ENCODE measurements at places on chromosomes 13 and 19. TPM values are rescaled to one million over a fixed set of nuclear protein-coding genes. Genes with fewer than 3 reads are reported as not detected.

DNA sequence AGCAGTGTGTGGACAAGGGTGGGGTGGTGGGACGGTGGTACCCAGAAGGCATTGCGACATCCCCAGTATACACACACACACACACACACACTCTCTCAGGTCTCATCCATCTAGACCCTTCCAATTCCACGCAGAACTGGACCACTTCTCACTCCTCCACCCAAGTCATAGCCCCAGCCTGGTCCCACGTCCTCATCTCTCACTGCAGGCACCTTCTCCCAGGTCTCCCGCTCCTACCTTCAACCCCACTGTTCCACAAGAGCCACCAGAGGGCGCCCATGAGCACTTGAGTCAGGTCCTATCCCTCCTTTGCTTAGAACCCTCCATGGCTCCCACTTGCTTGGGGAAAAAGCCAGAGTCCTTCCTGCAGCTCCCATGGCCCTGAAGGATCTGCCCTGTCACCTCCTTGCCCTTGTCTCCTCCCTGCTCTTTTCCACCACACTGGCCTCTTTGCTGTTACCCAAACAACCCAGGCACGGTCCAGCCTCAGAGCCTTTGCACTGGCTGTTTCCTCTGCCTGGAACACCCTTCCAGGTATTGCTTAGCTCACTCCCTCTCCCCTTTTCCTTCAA is 62.6 kb downstream of the IER2 start:
- peak; percentile 45 for DNase-seq

GRCh38 chr13:89923736-89924135 is 1423.8 kb upstream of the MIR17HG start:
- no peak for DNase-seq

The FAM187B gene
- polyA plus RNA-seq, result not detected

- no peak for DNase-seq
Measured at GRCh38 chr13:73228546-73228945, 169.7 kb downstream of the KLF5 start.

The ZNF700 gene
- 3.7 TPM for polyA plus RNA-seq

- no peak for DNase-seq
Measured at GRCh38 chr13:82947191-82947621, 935.1 kb downstream of the SLITRK1 start.

- DNase-seq, result peak; percentile 4
Measured at GRCh38 chr13:98141509-98142379, 1.1 kb upstream of the FARP1 start.

DNA sequence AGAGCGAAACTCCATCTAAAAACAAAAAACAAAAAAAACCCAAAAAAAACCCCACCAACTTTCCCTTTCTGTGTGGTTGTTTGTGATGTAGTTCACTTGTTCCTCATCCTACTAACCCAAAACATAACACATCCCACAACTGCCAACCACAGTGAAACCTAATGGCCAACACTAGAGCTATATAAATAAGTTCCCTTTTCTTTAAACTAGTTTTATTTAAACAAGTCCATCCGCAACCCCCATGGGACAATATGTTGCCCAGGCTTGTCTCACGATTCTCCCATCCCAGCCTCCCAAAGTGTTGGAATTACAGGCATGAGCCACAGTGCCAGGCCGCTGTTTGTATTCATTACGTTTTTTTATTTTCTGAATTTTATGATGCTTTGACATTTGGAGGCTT is 71.2 kb upstream of the ADGRE5 start:
- DNase-seq, result no peak

The ZNF154 gene
- polyA plus RNA-seq, result 13.2 TPM

The ZNF681 gene
- 3.9 TPM for polyA plus RNA-seq

DNA sequence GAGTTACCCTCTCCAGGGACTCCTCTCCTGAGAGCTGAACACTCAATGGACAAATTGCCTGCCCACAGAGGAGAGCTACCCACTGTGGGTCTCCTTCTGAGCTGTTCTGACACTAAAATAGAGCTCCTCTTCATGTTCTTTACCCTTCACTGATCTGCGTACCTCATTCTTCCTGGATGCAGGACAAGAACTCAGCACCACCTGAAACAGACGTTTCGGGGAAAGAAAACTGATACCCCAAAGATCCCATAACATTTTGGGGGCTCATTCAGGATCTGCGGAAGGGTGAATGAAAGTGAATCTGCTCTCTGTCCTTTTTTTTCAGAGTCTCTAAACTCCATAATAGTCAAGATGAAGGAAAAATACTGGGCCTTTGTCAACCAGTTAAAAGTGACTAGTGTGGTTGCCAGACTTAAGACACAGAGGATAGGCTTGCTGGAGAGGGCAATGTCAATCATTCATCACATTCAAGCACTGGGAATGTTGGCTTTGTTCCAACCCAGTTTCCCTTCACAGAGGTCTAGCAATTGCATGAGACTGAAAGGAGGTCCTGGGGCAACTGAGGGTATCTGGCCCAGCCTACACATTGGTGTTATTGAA is 136.7 kb upstream of the SLITRK6 start:
- no peak for DNase-seq

DNA sequence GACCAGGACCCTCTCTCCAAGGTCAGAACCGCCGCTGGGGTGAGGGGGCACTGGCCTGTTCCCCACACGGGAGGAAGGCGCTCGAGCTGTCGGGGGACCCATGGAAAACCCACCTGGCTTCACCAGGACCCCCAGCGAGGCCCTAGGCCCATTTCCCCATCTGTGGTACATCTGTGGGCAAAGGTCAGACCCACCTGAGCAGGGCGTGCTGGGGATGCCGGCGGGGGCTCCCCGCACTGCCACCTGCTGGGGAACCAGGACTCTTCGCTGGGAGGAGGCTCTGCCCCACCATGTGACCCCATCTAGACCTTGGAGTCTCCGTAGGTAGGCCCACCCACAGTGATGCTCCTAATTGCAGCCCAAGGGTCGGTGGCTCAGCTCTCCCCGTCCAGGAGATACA is 511 bp downstream of the WDR88 start:
- DNase-seq, result no peak

- DNase-seq, result no peak
Measured at GRCh38 chr13:113794764-113795173, 35.7 kb downstream of the TMEM255B start.

DNA sequence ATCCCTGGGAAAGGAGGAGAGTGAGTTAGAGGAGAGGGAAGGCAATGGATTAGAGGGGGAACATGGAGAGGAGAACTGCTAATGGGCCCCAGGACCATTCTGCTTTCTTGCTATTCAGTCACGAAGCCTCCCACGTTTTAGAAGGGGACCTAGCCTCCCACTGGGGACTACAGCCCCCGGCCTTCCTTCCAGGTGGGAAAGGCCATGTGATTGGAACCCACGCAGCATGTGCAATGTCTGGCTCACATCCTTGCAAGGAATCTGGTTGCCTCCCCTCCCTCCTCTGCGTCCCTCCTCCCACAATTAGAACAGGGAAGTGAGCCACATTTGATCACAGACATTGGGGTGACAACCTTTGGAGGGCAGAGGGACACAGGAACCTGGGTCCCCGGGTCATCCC is 22.5 kb upstream of the PLA2G4C start:
- no peak for DNase-seq

The FGF22 gene
- polyA plus RNA-seq, result 0.30 TPM

DNA sequence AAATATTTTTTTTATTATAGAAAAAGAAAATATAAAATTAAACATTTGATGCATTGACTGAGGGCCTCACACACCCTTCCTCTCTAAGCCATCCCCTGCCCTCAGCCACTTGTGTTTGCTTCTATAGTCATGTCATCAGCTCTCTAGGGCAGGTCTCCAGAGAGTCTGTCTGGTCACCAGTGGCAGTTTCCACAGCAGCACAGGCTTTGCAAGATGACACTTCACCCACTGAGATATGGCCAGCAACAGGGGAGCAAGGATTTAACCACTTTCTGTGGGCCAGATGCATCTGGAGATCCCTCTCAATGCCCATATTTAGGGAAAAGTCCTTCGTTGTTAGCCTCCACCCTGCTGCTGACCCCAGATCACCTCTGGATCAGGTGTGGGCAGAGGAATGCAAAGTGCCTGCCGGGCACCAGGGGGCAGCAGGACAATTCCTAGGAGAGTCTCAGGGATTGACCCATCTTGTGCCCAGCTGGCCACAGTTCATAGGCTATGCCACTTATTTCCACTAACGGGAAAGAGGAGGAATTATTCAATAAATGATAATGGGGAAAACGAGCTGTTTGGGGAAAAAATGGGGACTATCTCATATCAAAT is 4.8 kb downstream of the ABCC4 start:
- DNase-seq, result no peak

DNA sequence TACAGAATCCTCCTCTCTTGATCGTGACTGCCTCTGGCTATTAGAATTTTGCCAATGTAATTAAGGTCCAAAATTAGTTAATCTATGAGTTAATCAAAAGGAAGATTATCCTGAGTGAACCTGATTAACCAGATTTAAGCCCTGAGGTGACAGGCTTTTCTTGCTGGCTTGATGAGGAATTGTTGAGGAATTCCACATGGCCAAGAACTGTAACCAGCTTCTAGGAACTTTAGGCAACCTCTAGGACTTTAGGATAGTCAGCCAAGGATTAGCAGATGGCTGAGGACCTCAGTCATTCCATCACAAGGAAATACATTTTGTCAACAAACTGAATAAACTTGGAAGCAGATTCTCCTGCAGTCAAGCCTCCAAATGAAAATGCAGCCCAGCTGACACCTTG is 84.8 kb downstream of the STOML3 start:
- DNase-seq, result no peak

GRCh38 chr19:3365836-3366752 is at the start of gene NFIC:
TSS of gene NFIC (plus strand) at chr19:3366583. CDS start at chr19:3366637, 54 bp downstream.
- DNase-seq, result peak; percentile 85

GRCh38 chr19:12794971-12795381 is 3.7 kb downstream of the JUNB start:
- no peak for DNase-seq

DNA sequence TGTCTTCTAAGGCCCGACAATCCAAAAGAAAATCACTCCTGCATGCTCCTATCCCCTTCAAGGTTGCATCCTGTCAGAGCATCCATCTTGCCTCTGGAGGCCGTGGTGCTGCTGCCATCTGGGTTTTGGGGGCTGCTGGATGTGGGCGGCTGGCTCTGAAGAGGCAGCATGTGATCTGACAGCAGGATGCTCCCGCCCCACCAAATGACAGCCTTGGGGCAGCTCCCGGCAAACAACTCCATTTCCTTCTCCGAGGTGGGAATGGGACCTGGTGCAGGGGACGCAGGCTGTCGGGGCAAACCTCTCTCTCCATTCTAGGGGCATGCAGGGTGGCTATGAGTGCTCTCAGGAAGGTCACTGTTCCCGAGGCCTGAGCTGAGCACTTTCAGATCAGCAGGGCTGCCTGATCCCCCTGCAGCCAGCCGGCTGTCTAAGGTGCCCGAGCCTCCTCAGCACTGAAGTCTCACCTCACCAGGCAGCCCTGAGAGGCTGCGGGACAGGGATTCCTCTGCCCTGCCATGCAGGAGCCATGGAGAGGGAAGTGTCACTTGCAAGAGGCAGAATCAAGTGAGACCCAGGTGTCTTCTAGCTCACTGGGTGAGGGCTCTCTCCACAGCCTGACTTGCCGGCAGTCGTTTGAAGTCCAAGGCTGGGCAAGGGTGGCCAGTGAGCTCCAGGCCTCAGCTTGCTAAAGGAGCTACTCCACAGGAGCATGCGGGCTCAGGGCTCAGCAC is 28.8 kb downstream of the TSSK6 start:
- no peak for DNase-seq

The KANK2 gene
- polyA plus RNA-seq, result 122 TPM

GRCh38 chr13:27712421-27712820 is 79.9 kb upstream of the GSX1 start:
- DNase-seq, result peak; percentile 27

- no peak for DNase-seq
Measured at GRCh38 chr19:1765904-1766799, 12.8 kb downstream of the ONECUT3 start.

The CALR3 gene
- polyA plus RNA-seq, result not detected

DNA sequence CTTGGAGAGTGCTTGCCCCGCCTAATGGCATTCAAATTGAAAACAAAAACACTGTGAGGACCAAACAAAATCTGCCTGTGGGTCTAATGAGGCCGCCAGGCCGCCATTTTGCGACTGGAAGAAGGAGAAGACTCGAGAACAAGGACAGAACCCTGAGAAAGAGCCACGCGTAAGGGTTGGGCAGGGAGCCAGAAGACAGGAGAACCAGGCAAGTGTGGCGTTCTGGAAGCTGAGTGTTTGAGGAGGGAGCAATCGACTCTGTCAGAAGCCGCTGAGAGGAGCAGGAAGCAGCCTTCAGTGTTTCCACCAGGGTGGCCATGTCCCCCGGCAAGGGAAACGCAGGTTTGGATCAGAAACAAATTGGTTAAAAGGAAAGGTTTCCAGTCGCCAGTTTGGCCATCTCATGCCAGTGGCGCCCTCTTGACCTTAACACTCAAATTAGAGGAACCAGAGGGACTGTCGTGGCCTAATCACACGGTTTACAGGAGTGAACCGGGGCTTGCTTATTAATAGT is 10.2 kb upstream of the PTOV1 start:
- no peak for DNase-seq

GRCh38 chr19:5166262-5166661 is 174.3 kb downstream of the PTPRS start:
- DNase-seq, result no peak

GRCh38 chr19:43555185-43555770 is 20.0 kb downstream of the XRCC1 start:
- peak; percentile 69 for DNase-seq

- DNase-seq, result no peak
Measured at GRCh38 chr13:113813749-113814434, 50.0 kb downstream of the GAS6 start.

The POU2F2 gene
- 2.1 TPM for polyA plus RNA-seq

The IGFL2 gene
- not detected for polyA plus RNA-seq

The PSG7 gene
- 0.75 TPM for polyA plus RNA-seq

- no peak for DNase-seq
Measured at GRCh38 chr13:57992416-57992815, 360.9 kb downstream of the PCDH17 start.

DNA sequence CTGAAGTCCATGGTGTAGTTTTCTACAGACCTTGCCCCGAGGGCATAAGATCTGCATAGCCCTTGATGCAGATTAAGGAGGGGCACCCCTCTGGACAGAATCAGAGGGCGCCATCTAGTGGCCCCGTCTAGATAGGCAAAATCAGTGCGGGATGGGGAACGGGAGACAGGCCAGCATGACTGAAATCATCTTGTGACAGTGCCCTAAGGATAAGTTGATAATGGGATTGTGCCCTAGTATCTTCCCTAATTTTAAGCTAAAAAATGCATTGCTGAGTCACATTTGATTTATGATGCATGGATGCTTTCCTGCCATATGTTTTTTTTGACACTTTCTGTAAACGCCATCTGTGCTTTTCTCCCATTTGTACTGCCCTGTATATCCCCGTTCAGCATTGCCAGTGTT is 19.0 kb upstream of the GPI start:
- DNase-seq, result peak; percentile 29

GRCh38 chr13:110318920-110319319 is 11.8 kb downstream of the COL4A2 start:
- no peak for DNase-seq

The CGB8 gene
- 0.82 TPM for polyA plus RNA-seq

The ZNF420 gene
- 12.7 TPM for polyA plus RNA-seq

DNA sequence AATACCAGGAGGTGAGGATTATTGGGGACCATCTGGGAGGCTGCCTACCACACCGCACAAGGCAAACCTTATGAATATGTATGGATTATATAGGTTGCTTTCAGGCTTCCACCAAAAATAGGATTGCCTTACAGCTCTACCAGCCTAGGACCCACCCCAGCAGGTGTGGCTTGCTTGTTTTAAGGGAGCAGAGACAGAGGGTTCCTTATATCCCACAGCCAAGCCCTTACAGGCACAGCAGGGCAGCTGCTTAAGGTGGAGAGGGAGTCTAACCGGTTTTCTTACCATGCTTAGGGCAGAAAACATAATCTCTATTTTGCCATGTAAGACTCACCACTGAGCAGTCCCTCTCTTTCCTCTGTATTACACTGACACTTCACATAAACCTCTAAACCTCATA is 16.1 kb upstream of the TTYH1 start:
- DNase-seq, result no peak

- no peak for DNase-seq
Measured at GRCh38 chr19:43489310-43489709, 15.2 kb downstream of the PHLDB3 start.

All from muscle of back (tissue), 13 donors.